B cell (primary cell): ENCODE measurements at places on chromosomes 4 and X. TPM values are rescaled to one million over a fixed set of nuclear protein-coding genes. Genes with fewer than 3 reads are reported as not detected.

Gene PAK3
- not detected in 2 replicates for polyA plus RNA-seq

Gene NUDT10
- 0.07 TPM in 1 of 2 replicates, not detected in the other for polyA plus RNA-seq

Gene TCEANC
- 5.5 and 6.0 TPM in 2 replicates for polyA plus RNA-seq

Gene IL3RA
- 4.3 and 31.6 TPM in 2 replicates for polyA plus RNA-seq

Gene TRPC5OS
- 0.13 TPM in 1 of 2 replicates, not detected in the other for polyA plus RNA-seq

DNA sequence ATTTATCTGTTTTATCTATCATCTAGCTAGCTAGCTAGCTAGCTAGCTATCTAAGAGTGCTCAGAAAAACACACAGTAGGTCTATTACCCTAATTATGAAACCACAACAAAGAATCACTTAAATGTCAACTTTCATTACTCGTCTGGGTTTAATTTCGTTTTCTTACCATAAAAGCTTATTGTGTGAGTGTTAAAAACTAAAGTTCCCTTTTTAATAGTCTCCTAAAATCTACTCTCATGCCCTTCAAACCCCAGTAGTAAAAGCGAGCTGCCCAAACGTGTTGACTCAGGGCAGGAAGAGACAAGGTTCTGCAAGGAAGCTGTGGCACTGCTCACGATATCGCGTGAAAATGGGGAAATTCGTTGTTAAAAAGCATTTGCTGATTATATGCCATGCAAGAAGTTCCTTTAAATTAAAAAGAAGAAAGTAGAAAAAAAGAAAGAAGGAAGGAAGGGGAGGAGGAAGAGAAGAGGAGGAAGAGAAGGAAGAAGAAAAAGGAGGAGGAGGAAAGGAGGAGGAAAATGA lies 595 bp downstream of the MBNL3 start:
- DNase-seq, result peak; percentile 66
- H3K27ac ChIP-seq, result peak overlapping the region; percentile 85
- peaks cover 59% of the 10 kb centered on the region for H3K4me1 ChIP-seq
- H3K4me3 ChIP-seq, result peak overlapping the region; percentile 70
- no peaks in the 10 kb centered on the region for H3K36me3 ChIP-seq

DNA sequence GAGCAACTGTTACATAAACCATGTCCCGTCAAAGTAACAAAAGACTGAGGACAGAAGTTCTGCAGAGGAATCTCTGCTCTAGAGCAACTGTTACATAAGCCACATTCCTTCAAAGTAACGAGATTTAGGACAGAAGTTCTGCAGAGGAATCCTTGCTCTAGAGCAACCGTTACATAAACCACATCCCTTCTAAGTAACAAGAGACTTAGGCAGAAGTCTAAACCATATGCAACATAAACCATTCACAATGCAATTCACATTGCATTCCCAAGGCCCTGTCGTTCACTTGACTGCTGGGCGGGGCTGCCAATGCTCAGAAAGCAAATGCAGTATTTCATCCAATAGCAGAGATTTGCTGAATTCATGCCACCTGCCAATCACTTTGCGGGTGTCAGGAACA lies 124.4 kb upstream of the PUDP start:
- H3K4me1 ChIP-seq, result peaks cover 4% of the 10 kb centered on the region
- no peak overlapping the region for H3K4me3 ChIP-seq
- H3K27me3 ChIP-seq, result no peaks in the 10 kb centered on the region
- DNase-seq, result no peak

DNA sequence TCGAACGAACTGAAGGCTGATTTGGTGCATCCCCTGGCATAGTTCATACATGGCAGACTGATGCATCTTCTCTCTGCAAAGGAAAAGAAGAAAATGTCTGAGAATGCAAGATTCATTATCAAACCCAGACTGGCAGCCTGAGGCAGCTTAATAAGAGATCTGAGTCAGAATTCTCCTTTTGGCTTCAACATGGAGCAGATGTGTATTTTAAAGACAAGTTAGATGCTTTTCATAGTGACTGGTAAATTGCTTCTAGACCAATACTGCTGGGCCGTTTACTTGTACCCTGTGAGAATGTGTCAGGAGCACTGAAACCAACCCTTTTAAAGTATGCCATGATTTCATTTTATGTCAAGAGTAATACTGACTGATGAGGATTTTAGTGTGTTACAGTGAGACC lies 322.0 kb downstream of the NR3C2 start:
- DNase-seq, result no peak
- H3K36me3 ChIP-seq, result no peaks in the 10 kb centered on the region
- no peak overlapping the region for H3K4me3 ChIP-seq
- H3K27me3 ChIP-seq, result no peaks in the 10 kb centered on the region

GRCh38 chr4:53197772-53198142 lies 168.1 kb downstream of the SCFD2 start:
- no peak overlapping the region for H3K27ac ChIP-seq
- H3K36me3 ChIP-seq, result no peaks in the 10 kb centered on the region
- H3K27me3 ChIP-seq, result no peaks in the 10 kb centered on the region
- H3K4me3 ChIP-seq, result no peak overlapping the region
- no peak for DNase-seq
- no peaks in the 10 kb centered on the region for H3K4me1 ChIP-seq

DNA sequence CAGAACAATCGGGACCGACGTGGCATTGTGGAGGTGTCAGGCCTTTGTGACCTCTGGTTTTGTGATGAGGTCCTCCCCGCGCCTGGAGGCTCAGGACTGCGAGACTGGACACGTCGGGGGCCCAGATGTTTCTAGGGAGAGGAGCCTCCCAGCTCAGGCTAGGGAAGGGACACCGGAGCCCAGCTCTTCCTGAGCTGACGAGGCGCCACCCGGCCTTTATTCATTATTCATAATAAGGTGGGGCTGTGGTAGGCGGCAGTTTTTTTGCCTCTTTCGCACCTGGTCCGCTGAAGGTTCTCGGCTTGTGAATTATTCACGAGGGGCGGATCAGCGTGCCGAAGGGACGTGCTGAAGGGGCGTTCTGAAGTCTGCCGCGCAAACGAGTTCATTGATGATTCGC lies 2.3 kb upstream of the UBA1 start:
- no peaks in the 10 kb centered on the region for H3K27me3 ChIP-seq
- peak overlapping the region; percentile 84 for H3K27ac ChIP-seq
- peak overlapping the region; percentile 66 for H3K4me3 ChIP-seq
- DNase-seq, result peak; percentile 65

DNA sequence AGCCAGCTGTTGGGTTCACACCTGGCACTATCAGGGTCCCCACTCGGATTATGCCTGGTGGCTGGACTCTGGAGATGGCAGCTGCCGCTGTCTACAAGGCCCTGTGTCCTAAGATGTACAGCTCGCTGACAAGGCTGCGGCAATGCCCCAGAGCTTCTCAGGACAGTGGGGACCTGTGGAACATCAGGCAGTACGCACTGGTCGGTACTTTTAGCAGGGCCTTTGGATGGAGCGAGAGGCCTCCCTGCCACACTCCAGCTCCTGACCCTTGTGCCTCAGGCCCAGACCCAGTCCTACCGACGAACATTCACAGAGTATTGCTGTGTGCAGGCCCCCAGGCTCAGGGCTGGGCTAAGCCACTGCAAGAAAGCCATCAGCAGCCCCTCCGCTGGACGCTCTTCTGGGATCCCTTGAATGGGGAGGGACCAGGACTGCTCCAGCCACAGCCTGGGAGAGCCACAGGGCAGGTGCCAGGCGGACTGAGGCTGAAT lies 45.7 kb upstream of the HMX1 start:
- no peak for DNase-seq
- H3K27ac ChIP-seq, result no peak overlapping the region
- no peak overlapping the region for H3K4me3 ChIP-seq
- H3K36me3 ChIP-seq, result no peaks in the 10 kb centered on the region

DNA sequence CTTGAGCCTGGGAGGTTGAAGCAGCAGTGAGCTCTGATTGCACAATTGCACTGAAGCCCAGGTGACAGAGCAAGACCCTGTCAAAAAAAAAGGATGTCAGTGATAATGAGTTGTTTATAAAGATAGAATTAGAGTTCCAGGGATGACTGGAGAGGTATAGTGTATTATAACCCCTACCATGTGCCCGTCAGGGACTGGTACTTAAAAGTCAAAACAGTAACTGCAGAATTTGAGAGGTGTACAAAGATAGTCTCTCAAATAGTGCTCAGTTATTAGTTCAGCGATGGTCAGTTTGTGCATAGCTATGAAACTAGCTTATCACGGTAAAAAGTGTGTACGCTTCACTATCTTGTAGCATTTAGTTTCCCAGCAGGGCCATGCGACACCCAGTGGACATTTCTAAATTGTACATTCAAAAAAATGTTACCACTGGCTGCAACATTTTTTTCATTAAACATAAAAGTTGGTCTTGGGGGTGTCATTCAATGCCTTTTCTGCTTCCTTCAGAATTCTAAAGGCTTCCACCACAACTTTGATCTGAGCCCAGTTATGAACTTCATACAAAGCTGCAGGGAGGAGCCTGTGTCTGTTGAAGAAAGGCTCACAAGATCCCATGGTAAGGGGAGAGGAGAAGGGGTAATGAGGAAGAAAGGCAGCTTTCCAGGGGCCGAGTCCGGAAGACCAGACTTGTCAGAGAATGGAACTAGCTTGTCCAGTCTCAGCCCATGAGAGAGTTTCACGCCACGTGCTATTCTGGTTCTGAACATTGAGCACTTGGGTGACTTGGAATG lies 9.2 kb upstream of the GYG2 start:
- H3K36me3 ChIP-seq, result no peaks in the 10 kb centered on the region
- no peak overlapping the region for H3K4me3 ChIP-seq
- no peak overlapping the region for H3K27ac ChIP-seq
- no peaks in the 10 kb centered on the region for H3K4me1 ChIP-seq
- no peaks in the 10 kb centered on the region for H3K27me3 ChIP-seq

GRCh38 chr4:24657768-24658617 lies 73.6 kb upstream of the DHX15 start:
- peak; percentile 4 for DNase-seq
- no peak overlapping the region for H3K4me3 ChIP-seq
- H3K4me1 ChIP-seq, result peaks cover 6% of the 10 kb centered on the region
- no peaks in the 10 kb centered on the region for H3K36me3 ChIP-seq
- H3K27me3 ChIP-seq, result no peaks in the 10 kb centered on the region

DNA sequence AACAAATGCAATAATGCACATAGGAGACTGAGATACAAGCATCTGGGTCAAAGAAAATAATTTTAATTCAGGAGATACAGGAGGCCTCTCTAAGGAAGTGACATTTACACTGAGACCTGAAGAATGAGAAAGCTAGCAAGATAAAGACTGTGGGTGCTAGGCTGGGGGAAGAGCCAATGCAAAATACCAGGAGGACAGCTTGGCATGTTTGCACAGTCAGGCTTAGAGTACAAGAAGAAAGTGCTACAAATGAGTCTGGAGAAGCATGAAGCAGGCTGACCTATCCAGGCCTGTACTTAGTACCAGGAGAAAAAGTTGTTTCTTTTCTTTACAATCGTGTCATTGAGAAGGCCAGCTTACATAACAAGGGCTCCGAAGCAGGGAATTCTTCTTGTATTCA lies 56.9 kb downstream of the GABRB1 start:
- H3K27ac ChIP-seq, result no peak overlapping the region
- no peak overlapping the region for H3K4me3 ChIP-seq
- H3K4me1 ChIP-seq, result no peaks in the 10 kb centered on the region
- no peaks in the 10 kb centered on the region for H3K36me3 ChIP-seq
- no peak for DNase-seq

GRCh38 chr4:37188100-37188499 lies 56.4 kb upstream of the NWD2 start:
- no peaks in the 10 kb centered on the region for H3K4me1 ChIP-seq
- H3K27me3 ChIP-seq, result no peaks in the 10 kb centered on the region
- DNase-seq, result no peak
- H3K27ac ChIP-seq, result no peak overlapping the region
- no peak overlapping the region for H3K4me3 ChIP-seq
